ENCODE measurements at places on chromosomes 6 and 20.

GRCh38 chr6:149052350-149053106 is 265.0 kb upstream of the TAB2 start:
- no peak for DNase-seq

DNA sequence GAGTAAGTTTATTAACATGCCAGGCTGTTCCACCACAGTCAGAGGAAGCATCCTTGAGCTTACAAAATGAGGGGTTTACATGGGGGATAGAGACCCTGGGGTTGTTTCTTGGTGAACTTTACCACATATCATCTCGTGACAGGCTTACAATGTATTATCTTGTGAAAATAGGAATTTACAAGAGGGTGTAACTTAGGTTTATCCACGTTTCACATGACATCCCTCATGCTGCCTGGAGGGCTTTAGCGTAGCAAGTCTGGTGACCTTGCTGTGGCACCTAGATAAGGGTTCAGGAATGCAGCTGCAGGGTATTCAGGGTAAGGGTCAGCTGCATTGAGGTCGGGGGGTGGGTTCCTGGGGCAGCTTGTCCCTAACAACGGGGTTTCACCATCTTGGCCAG is 154.6 kb upstream of the ARG1 start:
- DNase-seq, result no peak

DNA sequence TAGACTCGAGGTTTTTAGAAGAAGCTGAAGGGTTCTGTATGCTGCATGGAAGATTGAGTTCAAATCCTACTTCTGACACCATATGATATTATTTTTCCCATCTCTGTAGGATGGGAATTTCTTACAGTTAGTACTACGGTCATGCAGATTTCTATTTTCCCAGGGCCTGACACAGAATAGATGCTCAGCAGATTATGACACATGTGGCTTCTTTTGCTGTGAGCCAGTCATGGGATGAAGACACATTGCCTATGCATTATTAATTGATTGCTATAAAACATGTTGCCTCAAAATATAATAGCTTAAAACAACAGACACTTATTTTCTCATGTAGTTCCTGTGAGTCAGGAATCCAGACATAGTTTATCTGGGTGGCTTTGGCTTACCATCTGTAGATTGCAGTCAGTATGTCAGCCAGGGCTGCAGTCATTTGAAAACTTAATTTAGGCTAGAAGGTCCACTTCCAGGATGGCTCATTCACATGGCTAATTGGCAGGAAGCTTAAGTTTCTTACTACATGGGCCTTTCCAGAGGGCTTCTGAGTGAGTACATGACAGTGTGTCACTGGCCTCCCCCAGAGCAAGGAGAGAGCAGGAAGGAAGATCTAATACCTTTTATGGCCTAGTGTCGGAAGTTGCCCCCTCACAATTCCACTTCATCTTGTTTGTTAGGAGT is 29.5 kb downstream of the TOP1 start:
- DNase-seq, result no peak

DNA sequence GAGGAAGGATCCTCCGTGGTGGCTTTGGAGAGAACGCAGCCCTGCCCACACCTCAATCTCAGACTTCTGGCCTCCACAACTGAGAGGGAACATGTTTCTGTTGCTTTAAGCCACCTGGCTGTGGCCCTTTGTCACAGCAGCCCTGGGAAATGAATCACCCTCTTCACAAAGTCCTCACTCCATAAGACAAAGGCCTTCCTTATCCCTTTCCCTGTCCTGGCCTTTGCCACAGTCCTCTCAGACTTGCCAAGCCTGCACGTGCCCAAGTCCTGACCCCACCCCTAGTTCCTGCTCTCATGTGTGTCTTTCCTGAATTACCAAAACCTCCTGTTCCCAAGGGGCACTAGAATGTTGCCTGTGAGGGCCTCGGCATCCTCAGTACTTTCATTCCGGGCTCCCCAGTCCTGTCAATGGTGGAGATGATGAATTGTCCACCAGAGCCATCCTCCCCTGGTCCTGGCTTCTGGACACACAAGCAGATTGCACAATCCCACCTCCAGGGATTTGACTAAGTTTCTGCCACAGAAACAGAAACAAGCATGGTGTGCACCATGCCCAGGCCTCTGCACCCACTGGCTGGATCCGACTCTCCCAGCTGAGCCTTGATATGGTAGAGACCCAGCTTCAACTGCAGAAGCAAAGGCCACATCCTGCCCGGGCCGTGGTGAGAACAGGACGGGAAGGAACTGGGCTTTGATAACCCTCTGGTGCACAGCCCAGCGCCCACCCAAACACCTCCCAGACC is 232.6 kb upstream of the PDE10A start:
- no peak for DNase-seq

GRCh38 chr6:40326714-40327421 is 260.3 kb downstream of the LRFN2 start:
- no peak for DNase-seq

- DNase-seq, result no peak
These were observed 118.7 kb downstream of the TOX2 start for GRCh38 chr20:44033344-44033743.

GRCh38 chr6:169315830-169316614 is 62.4 kb upstream of the THBS2 start:
- DNase-seq, result no peak

DNA sequence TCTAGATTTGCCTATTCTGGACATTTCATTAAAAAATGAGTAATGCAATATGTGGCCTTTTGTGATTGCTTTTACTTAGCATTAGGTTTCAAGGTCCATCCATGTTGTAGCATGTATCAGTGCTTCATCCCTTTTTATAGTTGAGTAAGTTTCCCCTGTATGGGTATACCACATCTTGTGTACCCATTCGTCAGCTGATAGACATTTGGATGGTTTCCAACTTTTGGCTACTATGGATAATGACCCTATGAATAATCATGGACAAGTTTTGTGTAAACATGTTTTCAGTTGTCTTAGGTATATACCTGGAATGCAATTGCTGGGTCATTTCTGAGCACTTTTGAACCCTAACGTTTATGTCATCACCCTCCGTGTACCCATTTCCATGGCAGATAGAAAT is 15.4 kb downstream of the METTL24 start:
- no peak for DNase-seq

DNA sequence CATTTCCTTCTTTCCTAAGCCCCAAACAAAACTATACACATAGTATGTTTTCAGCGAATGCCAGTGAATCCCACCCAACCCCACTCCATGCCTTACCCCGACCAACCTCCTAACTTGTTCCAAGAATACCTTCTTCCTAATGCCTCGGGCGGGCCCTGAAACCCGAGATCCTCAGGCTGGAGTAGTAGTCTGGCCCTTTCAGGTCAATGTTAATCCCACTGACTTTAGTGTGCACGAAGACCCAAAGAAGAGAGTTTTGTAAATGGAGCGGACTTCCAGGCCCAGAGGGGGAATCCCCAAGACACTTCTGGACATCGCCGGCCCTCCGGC is 394 bp downstream of the YIPF3 start:
- DNase-seq, result no peak

GRCh38 chr6:105675715-105676397 is 273.0 kb upstream of the PREP start:
- DNase-seq, result no peak

Data from activated naive CD8-positive, alpha-beta T cell treated with anti-CD3 and anti-CD28 coated beads for 36 hours (primary cell).